Stimulated activated CD4-positive, alpha-beta T cell treated with anti-CD3 and anti-CD28 coated beads, Interleukin-2, amount 100 ng/mL, for 48 hours (primary cell): ENCODE measurements at places on chromosomes 16 and 17.
A peak's percentile ranks its signal among the peaks of the same experiment; 100 is the strongest.

DNA sequence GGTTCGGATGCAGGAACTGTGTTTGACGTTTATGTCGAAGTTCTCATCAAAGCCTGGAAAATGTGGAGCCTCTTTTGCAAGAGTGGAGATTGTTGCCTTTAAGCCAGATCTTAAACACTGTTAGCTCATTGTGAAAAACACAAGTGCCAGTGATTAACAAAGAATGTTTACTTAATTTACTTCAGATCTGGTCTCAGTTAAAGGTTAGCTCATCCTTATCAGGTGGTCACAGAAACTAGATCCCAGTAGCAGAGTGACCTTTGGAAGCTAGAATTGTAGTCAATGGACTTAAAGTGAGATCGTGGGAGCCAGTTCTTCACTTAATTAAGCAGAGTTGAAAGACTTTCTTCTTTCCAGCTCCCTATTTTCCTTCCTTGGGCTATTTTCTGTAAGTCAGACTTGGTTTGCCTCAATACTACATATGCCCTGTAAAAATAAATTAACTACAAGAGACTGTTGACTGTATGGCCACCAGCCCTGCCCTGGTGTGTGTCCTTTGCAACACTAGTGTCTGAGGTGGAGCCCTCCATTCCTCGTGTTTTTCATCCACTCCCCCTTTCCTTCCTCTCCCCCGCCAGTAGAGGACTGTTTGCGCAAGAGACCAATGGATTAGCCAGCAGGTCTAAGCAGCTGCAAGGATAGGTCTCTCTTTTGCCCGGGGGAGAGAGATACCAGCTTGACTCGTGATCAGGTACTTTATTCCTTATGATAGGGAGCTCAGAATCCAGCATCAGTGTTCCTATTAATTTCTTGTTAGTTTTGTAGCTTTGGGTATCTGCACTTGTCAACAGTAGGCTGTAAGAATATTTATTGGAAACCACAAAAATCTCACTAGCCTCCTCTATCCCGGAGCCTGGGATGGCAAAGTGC lies 20.2 kb downstream of the FBXO39 start:
- no peak for DNase-seq

DNA sequence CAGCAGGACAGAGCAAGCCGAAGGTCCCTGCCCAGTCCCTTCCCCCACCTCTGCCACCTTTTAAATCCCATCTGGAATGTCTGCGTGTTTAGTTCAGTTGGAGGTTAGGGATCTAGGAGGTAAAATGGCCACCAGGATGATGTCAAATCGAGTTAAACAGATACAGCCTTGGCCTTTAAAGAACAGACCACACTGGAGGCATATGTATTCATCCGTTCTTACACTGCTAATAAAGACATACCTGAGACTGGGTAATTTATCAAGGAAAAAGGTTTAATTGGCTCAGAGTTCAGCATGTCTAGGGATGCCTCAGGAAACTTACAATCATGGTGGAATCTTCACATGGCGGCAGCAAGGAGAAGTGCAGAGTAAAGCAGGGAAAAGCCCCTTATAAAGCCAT lies 167.8 kb upstream of the CACNG5 start:
- DNase-seq, result no peak

GRCh38 chr16:85759631-85760419 lies 8.9 kb upstream of the C16orf74 start:
- DNase-seq, result peak; percentile 23

GRCh38 chr16:49548325-49548970 lies 174.8 kb downstream of the C16orf78 start:
- no peak for DNase-seq

DNA sequence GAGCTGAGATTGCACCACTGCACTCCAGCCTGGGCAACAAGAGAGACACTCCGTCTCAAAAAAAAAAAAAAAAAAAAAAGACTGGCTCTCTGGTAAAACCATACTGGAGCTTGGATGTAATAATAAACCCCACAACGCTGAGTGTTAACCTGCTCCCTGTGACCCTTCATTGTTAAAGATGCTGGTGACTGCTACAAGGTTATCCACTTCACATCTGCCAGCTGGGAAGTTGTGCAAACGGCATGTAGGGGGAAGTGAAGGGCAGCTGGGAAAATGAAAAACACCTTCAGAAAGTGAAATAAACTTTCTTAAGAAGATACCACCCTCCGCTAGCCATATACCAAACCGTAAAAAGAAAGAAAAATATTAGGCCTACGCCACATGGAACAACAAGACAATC lies 131.0 kb upstream of the NUDT7 start:
- DNase-seq, result no peak

- DNase-seq, result no peak
Measured at GRCh38 chr16:29146266-29146665, 161.4 kb downstream of the LAT start.
